ENCODE measurements at places on chromosomes 1 and 21.

DNA sequence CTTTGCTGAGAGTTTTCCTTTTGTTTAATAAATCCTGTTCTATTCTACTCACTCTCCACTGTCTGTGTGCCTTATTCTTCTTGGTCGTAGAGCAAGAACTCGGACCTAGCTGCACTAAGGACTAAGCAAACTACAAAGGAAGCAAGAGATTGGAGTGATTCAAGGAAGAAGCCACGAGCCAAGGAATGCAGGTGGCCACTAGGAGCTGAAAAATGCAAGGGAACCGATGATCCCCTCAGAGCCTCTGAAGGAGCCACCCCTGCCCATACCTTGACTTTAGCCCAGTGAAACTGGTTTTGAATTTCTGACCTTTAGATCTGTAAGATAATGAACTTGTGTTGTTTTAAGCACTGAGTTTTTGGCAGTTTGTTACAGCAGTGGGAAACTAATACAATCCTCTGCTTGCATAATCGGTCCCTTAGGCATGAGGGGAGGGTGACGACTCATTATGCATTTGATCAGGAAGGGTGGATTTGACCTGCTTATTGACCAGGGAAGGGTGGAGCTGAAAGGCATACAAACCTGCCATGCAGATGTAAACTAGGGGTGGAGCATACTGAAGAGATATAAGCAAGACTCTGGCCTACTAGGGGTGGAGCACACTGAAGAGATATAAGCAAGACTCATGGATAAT, 6.2 kb upstream of the CA6 start:
- no peak for DNase-seq

GRCh38 chr1:203627851-203628200, 1.2 kb downstream of the ATP2B4 start:
- DNase-seq, result peak; percentile 49

- DNase-seq, result no peak
Measured at GRCh38 chr21:26080211-26080610, 90.4 kb downstream of the APP start.

GRCh38 chr1:1246577-1247340, at the start of gene C1QTNF12:
Gene C1QTNF12, minus strand, starts transcription at chr1:1246722. Its CDS starts 32 bp downstream, at chr1:1246690.
- DNase-seq, result no peak

GRCh38 chr1:193264313-193265065, 78.1 kb upstream of the B3GALT2 start:
- DNase-seq, result no peak

- no peak for DNase-seq
Measured at GRCh38 chr1:176996456-176997090, 167.9 kb downstream of the ASTN1 start.

DNA sequence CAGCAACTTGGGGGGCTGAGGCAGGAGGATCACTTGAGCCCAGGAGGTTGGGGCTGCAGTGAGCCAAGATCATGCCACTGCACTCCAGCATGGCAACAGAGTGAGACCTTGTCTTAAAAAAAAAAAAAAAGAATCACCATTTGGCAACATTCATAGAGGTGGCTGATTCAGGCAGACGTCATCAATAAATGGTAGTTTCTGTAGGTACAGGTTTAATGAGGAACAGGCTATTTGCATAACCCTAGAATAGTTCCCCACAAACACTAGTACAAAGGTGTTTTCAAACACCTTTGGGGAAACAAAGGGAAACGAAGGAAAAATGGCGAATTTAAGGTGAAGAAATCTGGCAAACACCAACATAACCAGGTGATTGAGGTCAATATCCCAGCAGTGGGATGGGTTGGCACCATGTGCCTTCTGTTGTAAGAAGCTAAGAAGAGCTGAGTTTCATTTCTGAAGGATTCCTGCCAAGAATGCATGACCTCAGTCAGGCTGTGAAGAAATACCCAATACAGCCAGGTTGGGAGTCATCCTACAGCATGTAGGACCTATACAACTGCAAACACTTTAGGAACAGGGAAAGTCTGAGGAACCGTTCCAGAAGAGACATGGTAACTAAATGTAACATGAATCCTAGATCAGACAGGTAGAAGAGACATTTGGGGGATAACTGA, 5.6 kb downstream of the LPAR3 start:
- DNase-seq, result no peak

DNA sequence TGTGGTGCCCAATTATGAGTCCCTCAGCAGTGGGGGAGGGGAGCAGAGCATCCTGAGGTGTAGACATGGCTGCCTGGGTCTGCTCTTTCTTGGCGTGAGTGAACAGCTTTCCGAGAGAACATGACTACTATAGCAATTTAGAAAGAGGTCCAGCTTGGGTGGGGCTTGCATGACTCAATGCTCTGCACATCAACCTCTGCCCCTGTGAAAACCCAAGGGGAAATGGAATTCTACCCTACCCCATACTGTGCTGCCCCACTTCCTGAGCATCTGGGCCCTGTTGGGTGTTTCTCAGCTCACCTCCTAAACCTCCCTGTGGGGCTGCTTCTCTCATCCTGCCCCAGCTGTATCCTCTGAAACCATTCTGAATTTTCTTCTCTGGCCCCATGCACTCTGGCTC, 8.2 kb upstream of the AZIN2 start:
- no peak for DNase-seq

- no peak for DNase-seq
Measured at GRCh38 chr1:6087377-6087772, 41.7 kb downstream of the KCNAB2 start.

DNA sequence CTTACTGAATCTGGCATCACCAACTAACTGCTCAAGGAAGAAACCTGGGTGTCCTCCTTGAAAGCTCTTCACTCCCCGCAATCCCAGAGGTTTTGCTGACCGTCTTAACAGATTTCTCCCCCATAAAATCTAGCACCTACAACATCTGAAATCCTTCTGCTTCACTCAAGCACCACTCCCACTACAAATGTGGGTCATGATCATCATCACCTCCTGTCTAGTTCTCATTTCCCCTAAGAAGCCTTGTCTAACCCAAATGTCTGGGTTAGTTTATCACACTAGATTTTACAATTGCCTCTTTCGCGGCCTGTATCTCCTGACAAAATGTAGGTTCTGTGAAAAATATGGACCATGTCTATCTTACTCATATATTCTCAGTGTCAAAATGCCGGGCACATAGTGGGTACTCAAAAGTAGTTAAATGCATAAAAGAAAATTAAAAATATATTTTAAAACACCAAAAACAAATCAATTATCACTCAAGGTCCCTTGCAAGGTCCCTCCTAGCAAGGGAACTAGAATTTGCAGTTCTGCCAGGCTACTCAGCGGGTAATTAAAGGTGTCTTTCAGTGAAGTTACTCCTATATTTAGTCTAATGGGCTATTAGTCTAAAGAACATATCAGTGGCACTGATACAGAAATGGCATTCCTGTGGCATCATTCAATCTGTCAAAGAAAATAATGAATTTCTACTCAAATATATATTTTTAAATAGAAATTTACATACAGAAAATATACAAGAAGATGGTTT, 19.6 kb downstream of the C21orf91 start:
- DNase-seq, result no peak

DNA sequence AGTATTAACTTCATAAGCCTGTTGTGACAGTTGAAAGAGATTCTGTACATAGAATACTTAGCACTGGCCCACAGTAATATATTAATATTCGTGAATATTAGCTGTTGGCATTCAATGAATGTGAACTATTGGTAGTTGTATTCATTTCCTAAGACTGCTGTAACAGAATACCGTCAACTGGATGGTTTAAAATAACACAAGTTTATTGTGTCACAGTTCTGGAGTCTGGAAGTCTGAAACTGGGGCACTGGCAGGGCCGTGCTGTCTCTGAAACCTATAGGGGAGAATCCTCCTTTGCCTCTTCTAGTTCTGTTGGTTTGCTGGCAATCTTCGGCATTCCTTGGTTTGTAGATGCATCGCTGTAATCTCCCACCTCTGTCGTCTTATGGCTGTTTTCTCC, 47.5 kb downstream of the OLFML3 start:
- no peak for DNase-seq

DNA sequence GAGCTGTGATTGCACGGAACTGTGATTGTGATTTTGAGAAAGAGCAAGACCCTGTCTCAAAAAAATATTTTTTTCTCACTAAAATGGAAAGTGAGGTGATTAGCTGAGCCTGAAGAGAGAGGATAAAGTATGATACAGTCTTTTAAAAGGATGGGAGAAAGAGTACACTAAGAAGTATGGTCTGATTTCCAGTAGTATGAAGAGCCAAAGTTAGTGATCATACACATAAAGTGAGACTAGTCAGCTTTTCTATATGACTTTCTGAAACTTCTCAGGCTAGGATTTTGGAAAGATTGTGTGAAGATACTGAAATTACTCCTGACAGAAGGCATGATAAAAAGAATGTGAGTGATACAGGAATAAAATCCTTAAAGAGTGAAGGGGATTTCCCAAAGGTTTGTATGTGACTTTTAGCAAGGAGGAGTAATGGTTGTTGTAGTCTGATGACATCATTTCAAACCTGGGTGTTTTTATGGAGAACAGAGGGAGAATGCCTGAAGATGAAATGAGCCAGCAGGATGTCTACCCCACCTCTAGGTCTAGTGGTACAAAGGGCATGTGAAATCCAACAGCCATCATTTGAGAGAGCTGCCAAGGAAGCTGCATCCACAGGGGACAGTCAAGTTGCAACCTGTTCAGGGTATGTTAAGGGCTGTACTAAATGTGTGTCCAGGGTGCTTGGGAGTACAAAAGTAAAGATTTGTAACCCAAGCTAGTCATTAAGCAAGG, 157.7 kb downstream of the PIK3R3 start:
- no peak for DNase-seq

- no peak for DNase-seq
Measured at GRCh38 chr1:225494789-225495359, 67.0 kb upstream of the LBR start.

DNA sequence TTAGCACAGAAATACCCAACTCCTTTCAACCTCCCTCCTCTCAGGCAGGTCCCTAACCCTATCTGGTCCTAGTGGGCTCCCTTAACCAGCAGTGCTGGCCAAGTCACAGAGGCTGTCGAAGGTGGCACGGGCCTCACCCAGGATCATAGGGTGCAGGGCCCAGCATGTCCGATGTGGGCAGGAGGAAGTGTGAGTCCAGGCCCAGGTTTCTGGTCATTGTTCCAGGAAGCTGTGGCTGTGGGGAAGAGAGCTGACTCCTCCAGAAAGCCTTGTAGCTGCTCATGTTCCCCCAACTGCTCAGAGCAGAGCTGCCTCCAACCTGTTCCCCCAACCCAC, 2.4 kb downstream of the CCDC17 start:
- no peak for DNase-seq

DNA sequence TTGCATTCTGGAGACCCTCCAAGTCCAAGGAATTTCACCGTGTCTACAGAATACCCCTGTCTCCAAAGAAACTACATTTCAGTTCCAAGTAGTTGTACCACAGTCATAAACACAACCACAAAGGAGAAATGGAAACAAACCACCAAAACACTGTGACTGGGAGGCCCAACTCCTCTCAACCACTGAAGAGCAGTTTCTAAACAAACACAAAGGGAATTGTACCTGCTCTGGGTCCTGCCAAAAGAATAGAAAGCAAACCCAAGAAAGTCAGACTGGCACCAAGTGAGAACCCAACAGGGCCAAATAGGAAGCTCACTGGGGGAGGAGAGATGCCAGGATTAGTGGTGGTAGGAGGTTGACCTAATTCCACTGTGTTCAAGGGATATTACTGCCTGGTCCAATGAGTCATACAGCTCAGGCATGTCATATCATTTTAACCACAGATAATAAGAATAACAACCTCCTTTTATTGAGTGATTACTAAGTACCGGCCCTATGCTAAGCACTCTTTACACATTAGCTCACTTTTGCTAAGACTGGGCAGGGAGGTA, 123.9 kb upstream of the PPP2R5A start:
- no peak for DNase-seq

- DNase-seq, result no peak
Measured at GRCh38 chr1:75785320-75785982, 605 bp upstream of the RABGGTB start.

- no peak for DNase-seq
Measured at GRCh38 chr21:42850866-42851391, 28.4 kb downstream of the WDR4 start.

GRCh38 chr1:204363335-204364114, 3.8 kb upstream of the PLEKHA6 start:
- DNase-seq, result peak; percentile 77

DNA sequence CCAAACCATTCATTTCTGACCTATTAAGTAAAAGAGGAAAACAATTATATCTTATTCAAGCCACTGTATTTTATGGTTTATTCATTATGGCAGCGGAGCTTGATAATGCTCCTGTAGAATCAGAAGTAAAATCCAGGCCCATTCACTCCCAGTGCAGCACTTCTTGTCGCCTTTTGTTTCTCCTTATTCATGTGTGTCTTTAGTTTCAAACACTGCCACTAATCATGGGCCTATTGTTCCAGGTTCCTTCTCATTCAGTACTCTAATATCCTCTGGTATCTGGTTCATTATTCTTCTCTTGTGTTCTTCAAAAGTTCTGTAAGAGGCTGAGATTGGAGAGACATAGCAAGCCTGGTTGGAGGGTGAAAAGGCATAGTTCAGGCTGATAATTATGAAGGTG, 218.3 kb downstream of the LRRIQ3 start:
- DNase-seq, result no peak

DNA sequence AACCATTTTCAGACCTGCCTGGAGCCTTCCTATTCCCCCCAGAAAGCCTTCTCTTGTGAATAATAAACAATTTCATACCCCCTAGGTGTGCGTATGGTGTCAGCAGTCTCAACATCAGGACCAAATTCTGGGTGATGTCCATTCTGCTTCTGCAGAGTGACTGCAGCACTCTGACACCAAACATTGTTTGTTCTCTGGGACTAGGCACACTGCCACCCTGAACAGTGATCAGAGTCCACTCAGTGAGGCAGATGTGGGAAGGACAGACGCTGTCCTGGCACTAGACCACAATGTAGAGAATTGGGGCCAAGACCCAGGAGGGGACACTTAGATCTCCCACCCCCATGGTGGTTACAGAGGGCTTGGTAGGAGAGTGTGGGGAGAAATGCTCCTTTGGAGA, 175.1 kb downstream of the BACH1 start:
- no peak for DNase-seq

DNA sequence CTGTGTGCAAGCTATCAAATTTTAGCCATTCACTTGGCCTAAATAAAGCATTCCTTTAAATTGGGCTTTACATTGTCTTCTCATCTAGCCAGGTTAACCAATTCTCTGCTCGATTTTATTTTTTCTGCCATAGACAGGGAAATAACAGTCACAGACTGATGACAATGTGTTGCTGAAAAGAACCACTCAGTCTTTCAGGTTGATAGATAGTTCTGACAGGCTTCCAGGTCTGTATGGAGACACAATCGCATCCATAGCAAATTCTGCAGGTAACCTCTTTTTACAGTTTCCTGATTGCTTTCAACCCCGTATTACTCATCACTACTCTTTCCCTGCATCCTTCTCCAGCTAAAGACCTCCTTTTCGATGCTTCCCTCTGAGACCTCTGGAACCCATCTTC, 198.0 kb downstream of the KCNH1 start:
- no peak for DNase-seq
